ENCODE measurements at places on chromosomes 1 and 21. TPM values are rescaled to one million over a fixed set of nuclear protein-coding genes. Genes with fewer than 3 reads are reported as not detected.

SLC9C2 gene
- not detected for total RNA-seq

PDPN gene
- total RNA-seq = not detected

PTGER3 gene
- total RNA-seq = not detected

ITLN2 gene
- total RNA-seq = not detected

FAM151A gene
- not detected for total RNA-seq

POGZ gene
- 19.1 TPM for total RNA-seq

AGMAT gene
- 62.5 TPM for total RNA-seq

MXRA8 gene
- total RNA-seq = not detected

GJA9 gene
- total RNA-seq = not detected

FCGR3B gene
- total RNA-seq = not detected

MX2 gene
- 1.9 TPM for total RNA-seq

LCE1B gene
- not detected for total RNA-seq

OR2T8 gene
- total RNA-seq = not detected

GJB4 gene
- 1.9 TPM for total RNA-seq

OR11L1 gene
- total RNA-seq = not detected

TMPRSS2 gene
- 28.4 TPM for total RNA-seq

CDC73 gene
- 9.7 TPM for total RNA-seq

INAVA gene
- total RNA-seq = 108 TPM

NCMAP gene
- 2.0 TPM for total RNA-seq

NEGR1 gene
- not detected for total RNA-seq

G0S2 gene
- total RNA-seq = 3.2 TPM

MRPL55 gene
- total RNA-seq = 158 TPM

CTTNBP2NL gene
- 4.9 TPM for total RNA-seq

MIXL1 gene
- total RNA-seq = not detected

BRDT gene
- not detected for total RNA-seq

OLIG2 gene
- not detected for total RNA-seq

SPATC1L gene
- total RNA-seq = 12.7 TPM

CTSS gene
- 5.8 TPM for total RNA-seq

PSMA5 gene
- total RNA-seq = 80.9 TPM

TMEM269 gene
- not detected for total RNA-seq

ELAVL4 gene
- not detected for total RNA-seq

LAMTOR2 gene
- 130 TPM for total RNA-seq

GORAB gene
- 2.6 TPM for total RNA-seq

CELA2A gene
- not detected for total RNA-seq

LCE1F gene
- total RNA-seq = not detected

PLD5 gene
- total RNA-seq = not detected

RPAP2 gene
- total RNA-seq = 1.3 TPM

CD1E gene
- not detected for total RNA-seq

MSH4 gene
- total RNA-seq = 0.05 TPM

RIIAD1 gene
- total RNA-seq = not detected

F13B gene
- total RNA-seq = 0.10 TPM

GBP5 gene
- 0.03 TPM for total RNA-seq

FHAD1 gene
- total RNA-seq = 0.15 TPM

LCE1A gene
- not detected for total RNA-seq

CGN gene
- 23.5 TPM for total RNA-seq

FAAH gene
- 62.9 TPM for total RNA-seq

GCSAML gene
- total RNA-seq = not detected

LRRC71 gene
- total RNA-seq = not detected

PTPN7 gene
- 16.3 TPM for total RNA-seq

KRTAP19-3 gene
- total RNA-seq = not detected

SLC5A9 gene
- 2.3 TPM for total RNA-seq

Data from HT-29 (cell line).